ENCODE measurements at places on chromosomes 3 and 15.

- no peak for DNase-seq
Observed at GRCh38 chr15:92883163-92883875, 16.8 kb upstream of the CHD2 start.

GRCh38 chr3:187843654-187844053, 98.4 kb upstream of the BCL6 start:
- no peak for DNase-seq

- no peak for DNase-seq
Observed at GRCh38 chr15:48244921-48245320, 38.8 kb downstream of the SLC12A1 start.

DNA sequence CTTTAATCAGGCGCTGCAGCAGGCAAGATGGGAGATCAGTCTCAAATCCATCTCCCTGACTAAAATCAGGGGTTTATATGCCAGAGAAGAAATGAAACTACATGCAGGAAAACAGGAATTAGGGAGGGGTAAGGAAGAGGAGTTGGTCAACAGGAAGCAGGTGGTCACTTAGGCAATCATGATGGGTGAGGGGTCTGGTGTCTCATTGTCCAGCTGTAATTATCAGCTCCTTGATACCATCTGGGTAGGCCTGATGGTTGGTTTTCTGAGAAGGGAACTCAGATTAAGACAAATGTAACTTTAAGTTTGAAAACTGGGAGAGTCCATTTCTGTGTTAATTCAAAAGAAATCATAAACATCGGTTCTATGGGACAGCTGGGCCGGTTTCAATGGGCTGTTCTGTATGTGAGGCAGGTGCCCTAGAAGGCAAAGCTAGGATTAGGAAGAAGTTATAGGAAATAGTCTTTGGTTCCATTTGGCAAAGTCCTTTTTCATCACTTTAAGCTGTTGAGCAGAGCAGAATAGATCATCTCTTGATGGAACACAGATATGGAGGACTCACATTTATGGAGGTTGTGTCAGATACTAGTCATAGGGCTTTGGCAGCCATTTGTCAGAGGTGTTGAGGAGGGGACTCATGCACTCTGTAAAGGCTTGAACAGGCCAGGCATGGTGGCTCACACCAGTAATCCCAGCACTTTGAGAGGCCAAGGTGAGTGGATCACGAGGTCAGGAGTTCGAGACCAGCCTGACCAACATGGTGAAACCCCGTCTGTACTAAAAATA, 149.4 kb downstream of the VGLL4 start:
- no peak for DNase-seq

GRCh38 chr3:35296533-35296932, 342.8 kb upstream of the ARPP21 start:
- DNase-seq: peak; percentile 11

DNA sequence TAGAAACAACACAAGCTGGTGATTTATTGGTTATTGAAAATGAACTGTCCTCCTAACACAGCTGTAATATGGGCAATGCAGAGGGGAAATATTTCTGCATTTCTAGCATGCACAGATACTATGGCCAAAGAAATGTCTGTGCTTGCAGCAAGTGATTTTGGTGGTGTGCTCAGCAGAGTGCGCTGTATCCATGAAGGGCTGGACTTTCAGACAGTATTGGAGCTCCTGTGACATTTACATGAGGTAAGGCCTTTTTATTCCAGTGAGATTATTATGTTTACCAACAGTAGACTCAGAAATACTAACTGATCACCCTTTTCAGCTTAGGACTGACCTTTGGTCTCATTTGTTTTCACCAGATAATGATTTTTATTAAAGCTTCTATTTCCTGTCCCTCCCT, 1302.6 kb upstream of the EPHA6 start:
- DNase-seq: no peak
